DMS79 treated with DMSO at 0.1 percent for 48 hours (cell line): ENCODE measurements at places on chromosomes 11 and 22.

GRCh38 chr22:48607901-48608662 lies 1219.6 kb downstream of the BRD1 start:
- no peak for DNase-seq

GRCh38 chr11:134138376-134138775 lies 69.5 kb downstream of the JAM3 start:
- no peak for DNase-seq

- DNase-seq: no peak
These were observed 7.1 kb upstream of the EXT2 start for GRCh38 chr11:44088377-44088776.

GRCh38 chr11:31779374-31779791 lies 31.7 kb downstream of the PAX6 start:
- no peak for DNase-seq

- peak; percentile 68 for DNase-seq
These were observed 569.9 kb downstream of the BUD13 start for GRCh38 chr11:116202922-116203321.

DNA sequence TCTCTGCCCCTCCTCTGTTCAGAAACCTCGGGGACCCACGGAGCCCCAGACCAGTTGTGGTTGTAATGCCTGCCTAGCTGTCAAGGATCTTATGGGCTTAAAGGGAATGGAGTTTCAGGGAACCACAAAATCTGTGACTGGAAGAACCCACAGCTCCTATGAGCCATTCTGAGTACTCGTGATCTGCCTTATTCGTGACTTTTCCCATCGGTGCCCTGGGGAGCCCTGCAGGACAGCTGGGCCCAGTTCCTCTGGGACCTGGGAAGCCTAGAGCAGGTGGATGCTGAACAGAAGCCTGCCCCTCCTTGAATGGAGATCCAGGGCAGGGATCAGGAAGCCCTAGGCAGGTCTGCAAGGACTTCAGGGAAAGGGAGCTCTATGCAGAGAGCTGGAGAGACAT lies 42.1 kb upstream of the TTC12 start:
- DNase-seq: no peak

GRCh38 chr22:47282851-47283250 lies 520.4 kb downstream of the TBC1D22A start:
- DNase-seq: no peak
